ENCODE measurements at places on chromosomes 1 and 21. TPM values are rescaled to one million over a fixed set of nuclear protein-coding genes. Genes with fewer than 3 reads are reported as not detected.

DNA sequence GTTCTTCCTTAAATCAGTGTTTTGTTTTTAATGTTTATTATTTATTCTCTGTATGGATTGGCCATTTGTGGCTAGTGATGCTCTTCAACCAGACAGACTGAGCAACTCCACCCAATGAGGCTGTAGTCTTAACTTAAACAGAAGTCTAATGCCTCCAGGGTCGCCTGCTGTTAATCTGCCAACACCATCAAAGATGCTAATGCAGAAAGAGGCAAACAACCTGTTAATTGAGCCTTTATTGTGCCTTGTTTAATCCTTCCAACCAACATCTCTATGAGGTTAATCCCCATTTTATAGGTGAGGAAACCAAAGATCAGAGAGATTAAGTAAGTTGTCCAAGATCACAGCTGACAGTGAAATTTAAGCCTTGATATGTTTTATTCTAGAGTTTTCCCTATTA is 79.4 kb upstream of the SSX2IP start:
- H3K27ac ChIP-seq = no peak overlapping the region
- no peaks in the 10 kb centered on the region for H3K36me3 ChIP-seq
- H3K27me3 ChIP-seq = no peaks in the 10 kb centered on the region
- H3K4me3 ChIP-seq = no peak overlapping the region
- no peak for DNase-seq
- no peaks in the 10 kb centered on the region for H3K4me1 ChIP-seq

- H3K4me1 ChIP-seq = peaks cover 18% of the 10 kb centered on the region
- DNase-seq = no peak
- H3K4me3 ChIP-seq = no peak overlapping the region
Observed at GRCh38 chr1:67951014-67951413, 99.4 kb downstream of the DIRAS3 start.

DNA sequence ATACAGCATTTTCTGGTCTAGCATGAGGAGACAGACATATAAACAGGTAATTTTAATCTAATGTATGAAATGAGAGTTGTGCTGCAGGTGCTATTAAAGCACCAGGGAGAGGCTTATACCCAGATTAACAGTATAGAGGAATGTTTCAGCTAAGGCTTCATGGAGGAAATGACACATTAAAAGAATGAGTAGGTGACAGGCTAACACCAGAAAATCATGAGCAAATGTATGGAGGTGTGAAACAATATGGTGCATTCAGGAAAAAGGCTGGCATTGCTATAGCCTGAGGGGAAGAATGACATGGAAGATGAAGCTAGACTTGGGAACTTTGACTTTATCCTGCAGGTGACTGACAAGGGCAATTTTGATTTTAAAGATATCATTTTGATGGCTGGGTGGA is 7.0 kb downstream of the ARPC5 start:
- H3K27me3 ChIP-seq = no peaks in the 10 kb centered on the region
- H3K4me1 ChIP-seq = peaks cover 17% of the 10 kb centered on the region
- H3K36me3 ChIP-seq = no peaks in the 10 kb centered on the region
- no peak overlapping the region for H3K4me3 ChIP-seq
- H3K27ac ChIP-seq = no peak overlapping the region

- DNase-seq = peak; percentile 69
- no peaks in the 10 kb centered on the region for H3K36me3 ChIP-seq
- no peak overlapping the region for H3K4me3 ChIP-seq
- H3K27me3 ChIP-seq = no peaks in the 10 kb centered on the region
- no peak overlapping the region for H3K27ac ChIP-seq
Observed at GRCh38 chr21:46661211-46661625, 25.7 kb downstream of the PRMT2 start.

DNA sequence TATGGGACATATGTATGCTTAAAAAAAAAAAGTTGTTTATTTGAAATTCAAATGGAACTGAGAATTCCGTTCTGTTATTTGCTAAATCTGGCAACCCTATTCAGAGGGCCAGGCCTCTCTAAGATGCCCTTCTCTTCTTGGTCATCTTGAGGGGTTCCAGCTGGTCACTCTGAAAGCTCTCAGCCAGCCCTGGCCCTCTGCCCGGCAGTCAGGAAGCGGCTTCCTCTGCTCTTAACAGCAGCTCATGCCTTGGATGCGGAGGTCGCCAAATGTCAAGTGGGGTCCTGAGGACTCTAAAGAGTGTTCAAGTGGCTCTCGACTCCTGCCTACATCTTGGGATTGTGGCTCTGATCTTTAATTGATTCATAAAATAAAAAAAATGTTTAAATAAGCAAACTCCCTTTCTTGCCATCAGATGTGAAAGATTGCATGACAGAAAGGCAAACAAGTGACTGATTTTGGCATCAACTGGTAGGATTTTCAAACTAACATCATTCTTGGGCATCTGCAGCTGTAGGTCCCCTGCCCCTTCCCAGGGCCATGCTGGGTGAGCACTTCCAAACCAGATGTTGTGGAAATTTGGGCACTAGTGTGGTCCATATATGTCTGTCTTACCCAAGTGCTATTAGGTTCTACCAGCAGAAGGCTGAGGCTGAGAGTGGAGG is 130.8 kb downstream of the PRDM2 start:
- no peak overlapping the region for H3K4me3 ChIP-seq
- no peak overlapping the region for H3K27ac ChIP-seq
- H3K4me1 ChIP-seq = peaks cover 7% of the 10 kb centered on the region
- no peaks in the 10 kb centered on the region for H3K27me3 ChIP-seq

DNA sequence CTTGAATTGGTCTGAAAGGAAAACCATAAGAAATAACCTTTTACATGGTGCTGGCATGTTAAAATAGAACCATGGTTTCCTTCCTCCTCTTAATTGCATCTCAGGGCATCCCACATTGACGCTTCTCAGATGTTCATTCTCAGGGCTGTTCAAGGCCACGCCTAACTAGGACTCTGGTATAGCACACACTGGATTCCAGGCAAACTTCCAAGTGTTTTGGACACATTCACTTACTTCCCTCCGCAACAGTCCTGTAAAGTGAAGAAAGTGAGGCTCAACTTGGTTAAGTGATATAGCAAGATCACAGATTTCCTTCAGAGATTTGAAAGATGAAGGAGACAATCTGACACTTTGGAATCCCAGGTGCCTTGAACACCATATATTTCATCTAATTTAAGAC is 244.8 kb downstream of the DUSP10 start:
- H3K4me1 ChIP-seq = no peaks in the 10 kb centered on the region
- H3K36me3 ChIP-seq = no peaks in the 10 kb centered on the region
- no peak overlapping the region for H3K4me3 ChIP-seq
- no peak overlapping the region for H3K27ac ChIP-seq
- no peak for DNase-seq

DNA sequence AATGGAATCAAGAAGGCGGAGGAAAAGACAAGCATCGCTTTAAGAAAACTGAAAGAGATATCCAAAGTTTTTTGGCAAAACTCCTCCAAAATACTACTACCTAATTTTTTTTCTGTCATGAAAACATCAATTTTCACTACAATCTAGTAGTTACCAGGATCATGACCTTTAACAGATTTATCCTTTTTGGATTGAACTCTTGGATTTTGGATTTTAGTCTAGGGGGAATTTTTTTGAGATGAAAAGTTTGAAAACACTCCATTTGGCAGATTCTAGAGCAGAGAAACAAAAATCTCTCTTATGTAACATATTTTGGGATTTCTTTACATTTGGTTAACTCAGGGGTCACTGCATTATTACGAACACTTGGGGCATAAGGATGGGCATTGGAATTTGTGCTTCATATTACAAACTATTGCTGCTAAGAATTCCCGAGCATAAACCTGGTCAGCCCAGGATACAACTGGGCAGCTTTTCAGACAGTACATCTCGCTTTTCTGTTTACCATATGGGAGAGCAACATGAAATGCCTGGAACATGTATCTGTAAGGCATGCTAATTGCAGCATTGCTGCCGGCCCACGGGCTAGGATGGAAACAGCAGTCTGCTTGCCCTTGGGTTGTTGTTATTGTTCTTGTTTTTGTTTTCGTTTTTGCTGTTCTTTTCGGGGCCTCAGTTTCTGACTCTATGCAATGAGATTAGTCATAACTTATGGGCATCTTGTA is 264.3 kb downstream of the RHOU start:
- no peak overlapping the region for H3K4me3 ChIP-seq
- no peaks in the 10 kb centered on the region for H3K27me3 ChIP-seq
- H3K36me3 ChIP-seq = no peaks in the 10 kb centered on the region
- H3K27ac ChIP-seq = no peak overlapping the region

DNA sequence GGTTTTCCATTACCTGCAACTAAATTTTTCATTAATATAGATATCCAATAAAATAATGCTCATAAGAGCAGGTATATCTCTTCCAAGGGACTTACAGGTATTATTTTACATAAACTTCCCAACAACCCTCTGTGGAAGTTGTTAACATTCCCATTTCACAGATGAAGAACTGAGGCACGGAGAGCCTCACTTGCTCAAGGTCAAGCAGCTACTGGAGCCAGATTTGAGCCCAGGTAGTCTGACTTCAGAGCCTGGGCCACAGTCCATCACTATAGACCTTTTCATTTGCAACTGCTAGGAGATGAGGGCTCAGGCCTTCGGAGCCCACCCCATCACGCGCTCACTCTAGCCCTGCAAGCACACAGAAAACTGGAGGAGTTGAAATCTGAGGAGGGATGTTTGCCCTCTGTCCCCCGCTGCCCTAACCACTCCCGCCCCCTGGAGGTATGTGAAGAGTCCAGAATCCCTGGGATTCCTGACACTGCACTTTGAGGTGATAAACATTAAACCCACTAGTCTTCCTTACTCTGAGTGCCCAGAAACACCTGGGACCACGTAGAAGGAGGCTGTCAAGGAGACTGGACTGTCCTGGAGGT is 11.7 kb upstream of the ALPL start:
- no peak overlapping the region for H3K27ac ChIP-seq
- no peaks in the 10 kb centered on the region for H3K36me3 ChIP-seq
- H3K27me3 ChIP-seq = no peaks in the 10 kb centered on the region
- no peak overlapping the region for H3K4me3 ChIP-seq

GRCh38 chr1:39861003-39861402 is 22.3 kb downstream of the TRIT1 start:
- no peaks in the 10 kb centered on the region for H3K4me1 ChIP-seq
- no peak overlapping the region for H3K4me3 ChIP-seq
- no peak overlapping the region for H3K27ac ChIP-seq
- H3K27me3 ChIP-seq = no peaks in the 10 kb centered on the region
- no peak for DNase-seq

GRCh38 chr21:23951251-23951650 is 1656.0 kb downstream of the MRPL39 start:
- no peaks in the 10 kb centered on the region for H3K36me3 ChIP-seq
- H3K4me1 ChIP-seq = no peaks in the 10 kb centered on the region
- H3K27me3 ChIP-seq = no peaks in the 10 kb centered on the region
- no peak overlapping the region for H3K27ac ChIP-seq
- no peak for DNase-seq
- no peak overlapping the region for H3K4me3 ChIP-seq

- no peaks in the 10 kb centered on the region for H3K36me3 ChIP-seq
- H3K27me3 ChIP-seq = no peaks in the 10 kb centered on the region
- no peak overlapping the region for H3K4me3 ChIP-seq
- no peak overlapping the region for H3K27ac ChIP-seq
- H3K4me1 ChIP-seq = no peaks in the 10 kb centered on the region
Observed at GRCh38 chr1:117512728-117513321, 93.0 kb upstream of the TENT5C start.

GRCh38 chr1:94305704-94306103 is 68.3 kb upstream of the ARHGAP29 start:
- H3K4me3 ChIP-seq = no peak overlapping the region
- no peak overlapping the region for H3K27ac ChIP-seq
- DNase-seq = no peak

DNA sequence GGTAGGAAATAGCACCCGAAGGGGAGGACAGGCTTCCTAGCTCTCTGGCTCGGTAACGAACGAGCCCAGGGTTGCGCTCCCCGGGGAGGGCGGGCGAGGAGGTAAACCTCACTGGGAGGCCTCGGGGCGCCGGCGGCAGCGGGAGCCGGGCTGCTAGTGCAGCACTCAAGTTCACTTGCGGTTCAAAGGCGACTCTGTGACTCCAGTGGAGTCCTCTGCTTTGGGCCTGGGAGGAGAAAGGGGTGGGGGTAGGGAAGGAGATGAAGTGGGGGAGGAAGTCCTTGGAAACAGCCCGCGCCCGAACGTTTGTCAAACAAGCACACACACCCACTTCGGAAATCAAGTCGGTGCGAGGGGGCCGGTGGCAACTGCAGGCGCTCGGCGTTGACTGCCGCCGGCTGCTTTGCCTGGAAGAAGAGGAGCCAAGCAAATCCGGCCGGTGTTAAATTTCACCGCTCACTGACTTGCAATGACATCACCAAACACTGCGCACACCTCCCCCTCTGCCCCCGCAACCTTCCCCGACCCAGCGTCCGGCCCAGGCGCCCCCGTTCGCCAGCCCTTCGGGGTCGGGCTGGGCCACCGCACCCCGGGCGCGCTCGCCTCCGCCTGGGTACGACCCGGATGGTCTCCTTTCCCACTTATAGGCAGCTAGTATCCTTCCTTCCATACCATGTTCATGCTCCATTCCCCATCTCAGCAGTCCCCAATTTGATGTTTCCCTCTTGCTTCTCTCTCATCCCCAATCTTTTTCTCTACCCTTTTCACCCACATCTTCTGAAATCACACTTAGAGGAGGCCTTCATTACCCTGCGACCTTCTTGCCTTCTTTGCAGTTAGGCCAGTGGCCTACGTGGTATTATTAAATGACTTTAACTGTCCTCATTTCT is at the start of gene COL24A1:
Gene COL24A1, minus strand, starts transcription at position 207 of the 890 bp plus-strand sequence. CDS start 376 bp downstream, outside the sequence.
- H3K4me1 ChIP-seq = peaks cover 21% of the 10 kb centered on the region
- H3K27me3 ChIP-seq = peaks cover 35% of the 10 kb centered on the region
- peak within 1 kb of the TSS; percentile 69 for H3K27ac ChIP-seq
- peak within 1 kb of the TSS; percentile 13 for H3K4me3 ChIP-seq

- no peak overlapping the region for H3K4me3 ChIP-seq
- no peaks in the 10 kb centered on the region for H3K36me3 ChIP-seq
- no peaks in the 10 kb centered on the region for H3K27me3 ChIP-seq
- peak overlapping the region; percentile 76 for H3K27ac ChIP-seq
Observed at GRCh38 chr1:171221665-171222591, 26.4 kb upstream of the FMO1 start.

- H3K4me1 ChIP-seq = peaks cover 20% of the 10 kb centered on the region
- peak overlapping the region; percentile 0 for H3K27ac ChIP-seq
Observed at GRCh38 chr1:117321680-117322609, 45.3 kb upstream of the MAN1A2 start.

The NPPA gene
- not detected for total RNA-seq

The OR6N1 gene
- not detected for total RNA-seq

The SCAMP3 gene
- 45.0 TPM for total RNA-seq

The SUSD4 gene
- total RNA-seq = 8.3 TPM

The RGS16 gene
- 6.3 TPM for total RNA-seq

The APOBEC4 gene
- not detected for total RNA-seq

The CR1 gene
- 0.20 TPM for total RNA-seq

The PODN gene
- 2.1 TPM for total RNA-seq

The INKA2 gene
- 0.44 TPM for total RNA-seq

All from hepatocyte (in vitro differentiated cells).